ENCODE measurements at places on chromosomes 5 and 9.

GRCh38 chr9:6671416-6671815, 25.9 kb upstream of the GLDC start:
- no peak for DNase-seq

- no peak for DNase-seq
Observed at GRCh38 chr5:149578896-149579295, 2.4 kb upstream of the ARHGEF37 start.

DNA sequence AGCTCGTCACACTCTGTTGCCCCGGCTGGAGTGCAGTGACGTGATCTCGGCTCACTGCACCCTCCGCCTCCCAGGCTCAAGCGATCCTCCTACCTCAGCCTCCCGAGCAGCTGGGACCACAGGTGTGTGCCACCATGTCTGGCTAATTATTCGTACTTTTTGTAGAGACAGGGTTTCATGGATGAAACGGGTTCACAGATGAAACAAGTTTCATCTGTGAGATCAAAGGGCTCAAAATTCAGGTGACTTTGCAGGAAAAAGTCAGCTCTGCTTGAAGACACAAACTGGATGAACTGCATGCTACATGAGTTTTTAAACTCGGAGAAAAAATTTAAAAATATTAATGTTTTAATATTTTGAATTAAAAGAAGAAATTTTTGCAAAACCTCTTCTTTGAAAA, 24.5 kb downstream of the ABHD17B start:
- DNase-seq, result no peak

- DNase-seq, result no peak
Observed at GRCh38 chr5:56640763-56641406, 174.5 kb upstream of the MAP3K1 start.

DNA sequence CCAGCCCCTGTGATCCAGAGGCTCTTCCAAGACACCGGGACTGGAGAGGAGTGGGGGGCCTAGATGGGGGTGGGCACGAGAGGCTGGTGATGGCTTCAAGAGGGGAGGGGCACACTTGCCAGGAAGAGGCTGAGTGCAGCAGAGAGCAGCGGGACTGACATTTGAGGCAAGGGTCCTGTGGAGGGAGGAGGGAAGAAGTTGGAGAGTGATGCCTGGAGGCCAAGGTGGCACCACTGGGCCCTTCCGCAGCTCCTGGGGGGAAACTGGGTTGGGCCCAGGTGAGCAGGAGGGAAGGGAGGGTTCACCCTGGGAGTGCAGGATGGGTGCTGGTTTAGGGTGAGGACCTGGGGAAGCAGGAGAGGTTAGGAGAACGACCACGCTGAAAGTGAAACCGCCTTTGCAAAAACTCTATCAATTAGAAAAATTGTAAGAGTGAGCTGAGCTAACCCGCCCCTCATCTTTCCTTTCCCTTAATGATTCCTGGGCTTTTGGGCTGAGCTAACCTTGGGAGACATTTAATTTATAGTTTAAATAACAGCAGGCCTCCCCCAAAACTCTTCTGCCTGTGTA, 26.2 kb downstream of the ABO start:
- no peak for DNase-seq

GRCh38 chr5:18141222-18141621, 507.0 kb downstream of the TAF11L14 start:
- peak; percentile 27 for DNase-seq

DNA sequence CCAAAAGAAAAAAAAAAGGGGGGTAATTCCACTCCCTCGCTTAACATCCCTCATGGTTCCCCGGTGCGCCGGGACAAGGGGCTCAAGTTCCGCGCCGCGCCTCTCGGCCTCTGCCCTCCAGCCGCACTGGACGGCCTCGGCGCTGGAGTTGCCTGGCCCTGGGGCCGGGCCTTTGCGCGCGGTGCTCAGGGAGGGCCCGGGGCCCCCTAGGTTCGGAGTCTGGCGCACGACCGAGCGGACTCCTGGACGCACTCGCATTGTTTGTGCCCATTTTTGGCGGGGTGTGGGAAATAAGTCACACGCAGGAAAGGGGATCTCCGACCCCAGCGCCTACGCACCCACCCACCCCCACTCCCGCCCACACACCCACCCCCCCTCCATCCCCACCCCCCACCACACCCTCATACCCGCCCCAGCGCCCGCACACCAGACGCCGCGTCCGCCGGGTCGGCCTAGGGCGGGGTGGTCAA, 381 bp downstream of the MED22 start:
- peak; percentile 67 for DNase-seq

DNA sequence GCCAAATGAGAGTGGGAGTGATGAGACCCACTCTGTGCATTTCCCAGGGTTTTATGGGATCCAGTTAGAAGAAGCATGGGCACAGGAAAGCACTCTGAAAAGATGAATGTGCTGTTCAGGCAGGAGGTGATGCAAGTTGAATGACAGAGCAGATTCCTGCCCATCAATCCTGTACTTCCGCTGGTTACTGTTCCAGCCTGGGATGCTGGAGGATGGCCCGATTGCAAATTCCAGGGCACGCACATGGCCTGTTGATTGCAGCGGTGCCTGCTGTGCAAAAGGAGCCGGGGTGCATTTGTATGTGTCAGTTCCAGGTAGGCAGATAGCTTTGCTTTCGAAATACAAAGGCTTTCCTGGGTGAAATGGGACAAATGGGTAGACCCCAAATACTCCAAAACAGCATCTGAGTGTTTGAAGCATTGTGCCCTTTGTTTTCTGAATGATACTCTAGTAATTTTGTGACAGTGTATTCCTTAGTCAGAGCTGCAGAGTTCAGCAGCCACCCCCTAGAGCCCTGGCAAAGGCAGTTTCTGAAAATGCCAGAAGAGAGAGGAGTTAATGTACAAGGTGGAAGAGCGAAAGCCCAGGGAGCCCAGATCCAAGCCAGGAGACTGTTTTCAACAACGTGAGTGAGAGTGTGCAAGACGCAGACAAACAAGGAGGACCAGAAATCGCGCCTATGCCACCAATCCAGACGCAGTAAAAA, 454.2 kb upstream of the CLINT1 start:
- no peak for DNase-seq

GRCh38 chr9:72902268-72902667, 50.6 kb downstream of the ALDH1A1 start:
- no peak for DNase-seq

- no peak for DNase-seq
Observed at GRCh38 chr5:163350083-163350482, 87.3 kb upstream of the CCNG1 start.

GRCh38 chr5:55232985-55233928, at the start of gene CCNO:
Gene CCNO (minus strand): TSS chr5:55233608. CDS start chr5:55233523, 85 bp downstream.
- peak; percentile 91 for DNase-seq

DNA sequence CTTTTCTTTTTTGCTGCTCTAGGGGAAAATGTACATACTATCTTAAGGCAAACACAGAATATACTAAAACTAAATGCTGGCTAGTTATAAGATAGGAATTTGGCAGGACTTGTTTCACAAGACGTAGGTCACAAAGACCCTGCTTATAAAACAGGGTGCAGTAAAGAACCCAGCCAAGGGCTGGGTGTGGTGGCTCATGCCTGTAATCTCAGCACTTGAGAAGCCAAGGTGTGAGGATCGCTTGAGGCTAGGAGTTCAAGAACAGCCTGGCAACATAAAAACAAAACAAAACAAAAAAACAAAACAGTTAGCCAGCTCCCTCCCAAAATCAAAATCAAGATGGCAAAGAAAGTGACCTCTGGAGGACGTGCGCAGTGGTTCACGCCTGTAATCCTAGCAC, 49.5 kb upstream of the DENND4C start:
- no peak for DNase-seq

DNA sequence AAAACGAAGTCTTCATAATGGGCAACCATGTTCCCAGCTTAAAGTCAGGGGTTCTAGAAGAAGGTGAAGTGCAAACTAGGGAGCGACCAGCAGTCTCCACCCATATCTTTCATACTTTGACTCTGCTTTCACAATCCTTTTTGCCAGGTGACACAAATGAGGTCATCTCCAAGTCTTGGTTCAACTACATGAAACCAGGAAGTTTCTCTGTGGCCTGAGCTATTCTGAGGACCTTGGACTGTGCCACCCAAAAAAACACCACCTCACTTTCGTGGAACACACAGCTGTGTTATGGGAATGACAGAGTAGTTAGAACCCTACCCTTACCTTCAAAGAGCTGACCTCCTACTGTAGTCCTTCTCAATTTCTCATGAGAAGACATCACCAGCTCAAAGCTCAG, 309.2 kb downstream of the AGTPBP1 start:
- no peak for DNase-seq

DNA sequence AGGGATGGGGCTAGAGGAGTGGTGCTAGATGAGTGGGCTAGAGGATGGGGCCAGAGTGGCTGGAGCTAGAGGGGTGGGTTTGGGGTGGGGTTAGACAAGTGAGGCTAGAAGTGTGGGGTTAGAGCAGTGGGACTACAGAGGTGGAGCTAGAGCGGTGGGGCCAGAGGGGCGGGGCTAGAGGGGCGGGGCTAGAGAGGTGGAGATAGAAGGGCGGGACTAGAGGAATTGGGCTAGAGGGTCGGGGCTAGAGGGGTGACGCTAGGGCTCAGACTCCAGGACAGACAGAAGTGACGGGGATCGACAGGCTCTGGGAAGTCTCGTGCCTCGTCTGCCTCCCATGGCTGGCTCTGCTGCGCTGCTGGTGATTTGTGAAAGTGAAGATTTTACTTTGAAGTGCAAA, 31.0 kb upstream of the TENT4A start:
- DNase-seq, result no peak

DNA sequence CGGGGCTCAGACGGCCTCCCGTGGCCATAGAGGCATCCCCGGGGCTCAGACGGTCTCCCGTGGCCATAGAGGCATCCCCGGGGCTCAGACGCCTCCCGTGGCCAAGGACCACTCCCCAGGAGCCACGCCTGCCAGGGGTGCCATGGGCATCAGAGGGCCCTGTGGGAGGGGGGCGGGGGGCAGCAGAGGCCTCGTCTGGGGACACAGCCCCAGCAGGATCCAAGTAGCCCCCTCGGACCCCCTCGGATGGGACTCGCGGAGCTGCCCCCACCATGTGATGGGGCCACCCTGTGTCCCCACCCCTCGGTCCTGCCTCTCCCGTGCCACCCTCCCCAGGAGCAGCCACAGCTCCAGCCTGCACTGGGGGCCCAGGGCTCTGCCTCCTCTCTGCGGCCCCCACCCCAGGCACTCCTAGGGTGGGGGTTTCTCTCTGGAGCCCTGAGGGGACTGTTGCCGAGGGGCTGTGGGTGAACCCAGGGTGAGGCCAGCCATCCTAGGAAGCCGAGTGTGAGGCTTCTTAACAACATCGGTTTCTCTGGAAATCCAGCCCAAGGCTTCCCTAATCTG, 2.5 kb downstream of the ENTPD8 start:
- no peak for DNase-seq

- no peak for DNase-seq
Observed at GRCh38 chr5:1654786-1655495, 131.2 kb upstream of the LPCAT1 start.

GRCh38 chr5:134125039-134126015, 10.8 kb downstream of the TCF7 start:
- peak; percentile 46 for DNase-seq

- peak; percentile 64 for DNase-seq
Observed at GRCh38 chr5:102807878-102808502, 52.9 kb downstream of the PAM start.

- no peak for DNase-seq
Observed at GRCh38 chr5:146548781-146549449, 32.9 kb upstream of the GPR151 start.

DNA sequence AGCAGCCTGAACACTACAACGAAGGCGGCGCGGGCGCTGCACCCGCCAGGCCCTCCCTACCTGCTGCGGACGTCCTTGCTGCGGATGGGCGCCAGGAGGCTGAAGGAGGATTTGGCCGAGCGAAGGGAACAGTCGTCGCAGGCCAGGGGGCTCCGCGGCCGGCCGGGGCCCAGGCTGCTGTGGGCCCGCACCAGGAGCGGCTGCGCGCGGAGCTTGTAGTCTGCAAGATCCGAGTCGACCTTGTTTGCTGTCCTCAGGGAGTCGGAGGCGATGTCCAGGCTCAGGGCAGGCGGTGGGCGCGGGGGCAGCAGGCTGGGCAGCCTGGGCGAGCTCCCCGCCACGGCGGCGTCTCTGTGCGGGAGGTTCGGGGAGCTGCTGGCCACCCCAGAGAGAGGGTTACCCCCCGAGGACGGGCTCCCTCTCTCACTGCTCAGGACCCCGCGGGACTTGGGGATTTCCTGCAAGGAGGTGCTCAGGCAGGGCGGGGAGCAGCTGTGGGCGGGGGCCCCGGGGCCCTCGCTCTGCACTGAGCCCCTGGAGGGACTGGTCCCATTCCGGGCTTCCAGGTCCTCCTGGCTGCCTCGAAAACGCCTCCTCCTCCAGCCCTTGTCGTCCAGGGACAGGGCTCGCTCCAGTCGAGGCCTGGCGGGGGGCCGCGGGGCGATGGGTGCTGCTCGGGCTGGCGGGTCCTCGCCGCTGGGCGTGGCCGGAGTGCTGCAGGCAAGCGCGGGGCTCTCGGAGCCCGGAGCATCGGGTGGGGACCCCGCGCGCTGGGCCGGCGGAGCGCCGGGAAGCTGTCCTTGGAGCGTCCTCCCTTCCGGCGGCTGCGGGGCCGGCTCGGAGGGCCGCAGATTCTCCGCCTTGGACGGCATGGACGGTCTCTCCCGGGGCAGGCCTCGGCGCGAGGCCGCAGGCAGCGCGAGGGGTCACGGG, 831 bp downstream of the INPP5E start:
- peak; percentile 57 for DNase-seq

DNA sequence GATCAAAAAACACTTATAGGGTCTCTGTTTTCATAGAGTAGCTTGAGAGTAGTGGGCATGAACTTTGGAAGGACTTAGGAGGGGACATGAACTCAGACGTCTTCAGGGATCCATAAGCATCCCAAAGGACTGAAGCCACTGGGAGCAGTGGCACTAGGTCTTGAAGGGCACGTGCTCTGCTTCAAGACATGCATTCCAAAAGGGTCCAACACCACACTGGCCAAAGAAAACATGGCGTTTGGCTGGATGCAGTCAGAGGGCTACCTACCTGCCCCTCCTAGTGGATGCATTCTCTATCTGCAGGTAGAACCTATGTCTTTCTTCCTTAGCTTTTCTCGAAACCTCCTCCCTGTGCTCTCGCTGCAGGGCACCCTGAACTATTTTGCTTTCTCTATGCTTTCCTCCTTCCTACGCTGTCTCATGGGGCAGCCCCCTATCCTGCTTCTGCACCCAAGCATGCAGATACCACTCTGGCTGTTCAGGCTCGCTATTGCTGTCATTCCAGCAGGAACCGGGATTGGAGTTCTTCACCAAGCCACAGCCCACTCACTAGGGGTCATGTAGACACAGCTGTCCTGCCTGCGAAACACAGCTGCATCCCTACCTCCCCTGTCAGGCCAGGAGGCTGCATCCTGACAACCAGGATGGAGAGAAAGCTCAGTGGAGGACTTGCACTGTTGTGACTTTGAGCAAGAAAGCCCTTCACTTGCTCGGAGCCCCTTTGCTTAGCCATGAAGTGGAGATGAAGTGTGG, 11.9 kb downstream of the FAM240B start:
- no peak for DNase-seq

- DNase-seq, result no peak
Observed at GRCh38 chr9:127874301-127875221, 2.9 kb downstream of the AK1 start.
